ENCODE measurements at places on chromosomes 4 and X.
A peak's percentile ranks its signal among the peaks of the same experiment; 100 is the strongest.

DNA sequence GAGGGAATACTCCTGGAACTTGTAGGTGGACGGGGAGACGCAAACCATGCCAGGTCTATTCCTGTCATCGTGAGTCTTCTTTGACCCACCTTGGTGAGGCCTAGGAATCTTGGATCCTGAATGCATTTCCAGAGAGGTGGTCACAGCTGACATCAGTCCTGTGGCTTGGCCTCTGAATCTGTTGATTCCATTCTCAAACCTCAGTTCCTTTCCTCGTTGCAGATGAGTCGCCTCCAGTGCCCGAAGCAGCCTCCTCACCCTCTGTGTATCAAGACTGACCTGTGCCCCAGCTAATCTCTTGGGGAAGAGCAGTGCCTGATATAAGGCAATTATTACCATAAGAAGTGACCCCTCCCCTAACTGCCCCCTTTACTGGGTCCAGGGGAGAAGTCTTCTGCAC lies 118.1 kb downstream of the SMIM20 start:
- no peak for DNase-seq

DNA sequence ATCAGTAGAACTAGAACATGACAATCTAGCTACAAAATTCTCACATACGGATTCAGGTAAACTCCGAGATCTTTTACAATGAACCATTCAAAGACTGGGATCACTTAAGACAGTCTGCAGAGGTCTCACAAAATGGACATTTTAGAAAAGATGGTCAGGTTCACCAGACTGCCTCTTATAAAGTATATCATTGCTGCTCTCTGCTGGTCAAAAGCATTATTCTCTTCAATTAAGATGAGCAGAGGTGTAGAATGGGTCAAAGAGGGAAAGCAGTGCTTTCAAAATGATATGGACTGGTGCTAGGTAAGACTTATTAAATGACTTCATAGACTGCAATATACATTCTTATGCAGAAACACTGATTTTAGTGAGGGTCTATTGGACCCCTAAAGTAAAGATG lies 434.7 kb downstream of the PACRGL start:
- peak; percentile 48 for DNase-seq

GRCh38 chrX:38514016-38514854 lies 47.1 kb upstream of the TSPAN7 start:
- peak; percentile 15 for DNase-seq

GRCh38 chr4:13881892-13882291 lies 254.4 kb upstream of the BOD1L1 start:
- DNase-seq, result no peak

DNA sequence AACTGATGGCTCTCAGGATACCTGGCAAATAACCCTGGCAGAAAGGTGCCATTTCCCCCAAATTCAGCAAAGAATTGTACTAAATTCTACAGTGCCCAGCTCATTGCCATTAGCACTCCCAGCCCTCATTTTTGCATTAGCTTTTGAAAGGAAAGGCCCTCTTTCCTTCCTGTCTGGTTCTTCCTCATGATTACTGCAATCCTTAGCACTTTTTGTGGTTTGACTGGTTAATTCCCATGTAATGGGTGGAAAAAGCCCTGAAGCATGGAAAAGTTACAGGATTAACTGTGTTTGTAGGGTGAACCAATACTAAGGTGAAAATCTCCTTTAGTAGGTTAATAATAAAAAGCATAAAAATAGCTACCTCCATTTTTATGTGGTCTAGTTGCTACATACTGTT lies 139.5 kb downstream of the NPNT start:
- no peak for DNase-seq

DNA sequence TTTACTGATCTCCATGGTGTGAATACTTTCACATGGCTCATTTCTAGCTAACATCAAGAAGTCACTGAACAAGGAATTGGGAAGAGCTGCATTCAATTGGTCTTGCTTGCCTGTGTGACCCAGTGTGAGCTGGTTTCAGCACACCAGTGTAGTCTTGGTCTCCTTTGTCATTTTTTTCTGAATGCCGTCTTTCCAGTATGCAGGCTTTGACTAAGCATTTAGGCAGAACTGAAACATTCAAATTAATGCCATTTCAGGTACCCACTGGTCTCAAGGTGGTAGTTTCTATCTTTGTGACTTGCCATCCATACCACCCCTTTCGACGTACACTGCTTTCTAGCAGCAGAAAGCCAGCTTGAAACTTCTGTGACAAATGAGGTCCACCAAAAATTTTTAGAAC lies 550.5 kb upstream of the BOD1L1 start:
- no peak for DNase-seq

DNA sequence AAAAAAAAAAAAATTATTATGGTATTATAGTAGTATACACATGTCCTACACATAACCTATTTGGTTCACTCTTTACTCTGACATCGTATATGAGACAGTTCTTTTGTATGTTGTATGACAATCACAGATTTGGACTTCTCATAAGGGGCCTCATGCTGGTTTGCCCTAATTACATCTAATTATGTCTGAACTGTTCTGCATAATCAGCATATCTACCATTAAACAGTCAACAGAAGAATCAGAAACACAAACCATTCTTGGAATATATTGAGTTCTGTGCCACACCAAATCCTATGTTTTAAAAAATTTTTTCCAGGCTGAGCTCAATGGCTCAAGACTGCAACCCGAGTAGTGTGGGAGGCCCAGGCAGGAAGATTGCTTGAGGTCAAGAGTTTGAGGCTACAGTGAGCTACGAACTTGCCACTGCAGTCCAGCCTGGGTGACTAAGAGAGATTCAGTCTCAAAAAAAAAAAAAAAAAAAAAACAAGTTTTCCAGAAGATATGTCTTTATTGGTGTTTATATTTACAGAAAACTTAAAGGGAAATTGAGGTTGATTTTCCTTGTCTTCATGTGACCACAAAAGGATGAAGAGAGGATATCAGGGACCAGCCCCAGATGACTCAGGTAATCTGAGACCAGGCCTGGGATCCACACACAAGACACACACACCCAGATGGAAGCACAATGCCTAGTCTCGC lies 22.2 kb downstream of the TRIM61 start:
- no peak for DNase-seq

DNA sequence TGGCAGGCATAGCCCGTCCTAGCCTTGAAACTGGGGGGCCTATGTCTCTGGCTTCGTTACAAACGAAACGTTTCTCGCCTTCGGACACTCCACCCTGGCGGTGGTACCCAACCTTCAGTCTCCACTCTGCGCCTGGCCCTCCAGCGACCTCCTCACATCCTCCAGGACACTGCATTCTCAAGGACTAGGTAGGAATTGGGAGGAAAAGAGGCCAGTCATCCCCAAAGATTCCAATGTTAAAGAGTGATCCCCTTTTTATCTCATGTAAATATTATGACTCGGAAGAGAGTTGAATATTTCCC lies 2.1 kb upstream of the NKX6-1 start:
- DNase-seq, result no peak

DNA sequence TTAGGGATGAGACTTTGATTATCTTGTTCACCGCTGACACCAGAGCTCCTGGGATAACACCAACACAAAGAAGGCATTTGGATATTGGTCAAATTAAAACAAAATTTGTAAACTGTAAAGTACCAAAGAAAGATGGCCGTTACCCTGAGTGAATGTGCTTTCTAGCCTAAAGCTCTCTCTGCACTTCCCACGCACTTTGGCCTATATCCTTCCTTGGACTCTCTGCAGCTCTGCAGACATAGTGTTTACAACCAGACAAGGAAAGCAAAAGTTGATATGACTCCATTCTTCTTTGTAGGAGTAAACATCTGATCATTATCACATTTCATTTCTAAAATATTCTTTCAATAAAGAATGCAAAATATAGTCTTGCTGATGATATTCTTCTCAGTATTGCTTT lies 44.8 kb upstream of the PITX2 start:
- no peak for DNase-seq

DNA sequence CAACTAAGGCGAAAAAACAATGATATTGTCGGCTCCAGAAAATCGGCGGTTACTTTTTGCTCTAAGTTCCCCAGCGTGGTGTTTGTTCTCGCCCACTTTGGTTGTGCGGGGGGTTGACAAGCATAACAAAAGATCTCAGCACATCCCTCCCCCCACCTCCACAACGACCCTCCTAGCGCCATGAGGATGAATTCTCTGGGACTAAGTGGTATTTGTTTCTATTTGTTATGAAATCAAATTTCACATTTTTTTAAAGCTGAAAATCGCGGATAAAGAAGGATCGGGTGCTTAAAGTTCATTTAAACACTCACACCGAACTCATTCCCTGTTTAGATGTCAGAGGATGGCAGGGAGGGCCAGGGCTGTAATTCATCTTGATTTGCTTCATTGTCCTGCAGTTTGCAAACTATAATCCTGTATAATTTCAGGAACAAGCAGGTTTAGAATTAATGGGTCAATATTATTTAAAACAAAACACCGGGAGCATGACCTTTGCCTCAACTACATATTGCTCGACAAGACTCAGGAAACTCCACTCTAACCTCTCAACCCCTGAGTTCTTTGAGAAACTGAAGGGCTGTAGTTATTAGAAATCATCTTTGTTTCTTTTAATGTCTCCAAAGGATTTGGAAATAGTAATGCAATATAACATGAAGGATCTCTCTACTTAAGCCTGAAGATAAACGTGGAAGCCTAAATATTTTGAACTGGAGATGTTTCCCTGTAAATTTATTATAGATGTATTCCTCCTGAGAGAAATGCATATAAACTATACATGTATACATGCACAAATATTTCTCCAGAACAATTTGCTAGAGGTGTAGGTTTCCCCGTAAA lies 6.4 kb downstream of the PITX2 start:
- DNase-seq, result peak; percentile 60

DNA sequence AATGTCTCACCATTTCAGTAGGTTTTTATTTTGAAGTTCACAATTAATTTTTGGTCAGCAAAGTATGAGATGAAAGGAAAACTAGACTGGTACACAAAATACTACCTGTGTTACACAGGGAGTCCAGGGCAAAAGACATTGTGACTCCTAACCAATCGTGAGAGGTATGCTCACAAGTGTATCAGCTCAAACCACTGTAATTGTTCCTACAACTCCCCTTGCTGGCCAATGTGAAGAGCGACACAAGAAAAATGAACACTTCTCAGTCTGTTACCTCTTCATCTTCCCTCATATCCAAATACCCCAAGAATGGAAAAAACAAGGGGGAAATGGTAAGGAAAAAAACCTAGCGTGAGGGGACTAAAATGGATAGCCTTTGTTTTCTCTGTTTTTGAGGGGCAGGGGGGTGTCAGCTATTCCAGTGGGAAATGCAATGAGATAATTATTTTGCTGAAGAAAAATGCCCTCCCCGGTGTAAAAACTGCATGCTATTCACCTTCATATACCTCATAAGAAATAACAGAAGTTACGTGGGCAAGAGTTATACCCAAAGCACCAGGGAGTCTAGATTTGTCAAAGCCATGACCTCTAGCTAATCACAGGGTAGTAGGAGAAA lies 30.6 kb upstream of the NSUN7 start:
- DNase-seq, result peak; percentile 80

GRCh38 chr4:8167815-8168214 lies 9.2 kb upstream of the ABLIM2 start:
- no peak for DNase-seq

DNA sequence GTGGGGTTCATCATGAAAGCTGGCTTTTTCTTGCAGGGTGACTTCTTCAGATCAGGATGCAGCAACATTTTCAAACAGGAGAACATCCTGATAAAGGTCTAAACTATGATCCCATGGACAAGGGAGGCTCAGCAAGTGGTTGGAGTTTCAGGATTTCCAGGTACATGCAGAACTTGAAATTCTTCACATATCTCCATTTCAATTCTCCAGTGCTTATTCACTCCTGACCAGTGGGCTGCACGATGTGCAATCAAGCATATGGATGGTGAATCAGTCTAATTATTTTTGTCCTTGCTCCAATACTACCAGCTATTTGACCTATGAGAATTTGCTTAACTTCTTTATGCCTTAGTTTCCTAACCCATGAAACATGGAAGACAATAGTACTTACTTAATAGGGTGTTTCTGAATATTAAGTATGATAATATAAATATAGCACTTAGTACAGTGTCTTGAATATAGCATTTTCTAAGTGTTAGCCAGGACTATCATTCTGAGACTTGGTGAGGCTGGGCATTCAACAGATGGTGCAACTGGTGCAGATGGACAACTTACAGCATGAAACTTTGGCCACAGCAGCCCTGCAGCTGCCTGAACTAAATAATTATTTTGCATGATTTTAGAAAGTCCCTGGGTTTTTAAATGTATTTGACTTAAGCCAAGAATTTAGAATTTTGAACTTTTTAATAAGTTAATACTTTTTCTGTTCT lies 92.4 kb downstream of the HPGD start:
- DNase-seq, result no peak

DNA sequence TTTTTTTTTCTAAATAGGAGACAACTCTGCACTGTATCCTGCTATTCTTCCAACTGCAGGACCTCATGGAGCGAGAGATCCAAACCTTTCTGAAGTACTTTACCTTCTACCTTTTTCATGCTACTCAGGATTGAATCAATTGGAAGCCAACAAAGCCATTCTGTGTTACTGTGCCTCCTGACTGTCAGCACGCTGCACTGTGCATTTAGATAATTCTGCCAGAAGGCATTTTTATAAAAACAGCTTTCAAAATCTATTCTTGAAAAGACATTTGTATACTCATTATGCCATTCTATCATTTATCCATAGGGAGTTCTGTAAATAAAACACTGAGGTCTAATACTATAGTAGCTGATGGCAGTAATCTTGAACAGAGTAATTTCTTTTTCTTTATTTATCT lies 142.8 kb downstream of the SLIT2 start:
- DNase-seq, result peak; percentile 25

DNA sequence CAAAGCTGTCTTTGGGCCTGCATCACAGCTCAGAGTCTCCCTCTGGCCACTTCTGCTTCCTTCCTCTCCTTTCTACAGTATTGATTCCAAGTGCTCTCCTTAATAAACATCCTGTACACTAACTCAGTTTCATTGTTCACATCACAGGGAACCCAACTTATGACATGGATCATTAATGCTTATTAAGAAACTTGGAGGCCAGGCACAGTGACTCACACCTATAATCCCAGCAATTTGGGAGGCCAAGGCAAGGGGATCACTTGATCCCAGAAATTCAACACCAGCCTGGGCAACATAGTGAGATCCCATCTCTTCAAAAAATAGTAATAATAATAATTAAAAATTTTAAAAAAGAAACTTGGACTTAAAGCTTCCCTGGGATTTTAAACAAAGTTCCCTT lies 89.2 kb upstream of the EFHC2 start:
- DNase-seq, result no peak

DNA sequence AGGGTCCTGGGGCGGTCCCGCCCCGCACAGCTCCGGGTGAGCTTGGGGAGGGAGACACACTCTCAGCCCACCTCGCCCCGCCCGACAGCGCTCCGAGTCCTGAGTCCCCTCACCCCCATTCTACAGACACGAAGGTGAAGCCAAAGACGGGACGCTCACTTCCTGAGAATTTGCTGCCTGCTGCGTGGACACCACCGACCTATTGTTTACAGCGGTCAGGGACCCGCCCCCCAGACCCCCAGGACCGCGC lies 796 bp upstream of the ZNF141 start:
- DNase-seq, result no peak

GRCh38 chrX:95662200-95662599 lies 1022.4 kb upstream of the DIAPH2 start:
- no peak for DNase-seq

GRCh38 chr4:24236120-24236519 lies 346.3 kb upstream of the PPARGC1A start:
- DNase-seq, result no peak

- DNase-seq, result no peak
These were observed 49.3 kb upstream of the CD40LG start for GRCh38 chrX:136598631-136599030.
